ENCODE measurements at places on chromosomes 11 and 22. TPM values are rescaled to one million over a fixed set of nuclear protein-coding genes. Genes with fewer than 3 reads are reported as not detected.

DNA sequence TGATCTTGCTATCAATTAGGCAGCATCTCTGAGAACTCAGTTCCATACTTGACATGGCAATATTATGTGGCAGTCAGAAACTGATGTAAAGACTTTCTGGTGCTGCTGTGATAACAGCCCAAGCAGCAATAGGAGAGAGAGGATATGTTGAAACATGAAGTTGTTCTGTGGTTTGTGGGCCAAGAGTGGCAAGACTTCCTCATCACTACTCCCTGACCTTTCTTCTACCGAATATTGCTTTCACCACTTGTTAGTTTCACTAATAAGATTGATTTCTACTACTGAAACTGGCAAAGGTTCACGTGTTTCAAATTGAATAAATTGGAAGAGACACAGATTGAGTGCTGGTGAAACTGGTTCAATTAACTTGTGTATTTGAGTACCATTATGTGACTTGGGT lies 852.6 kb upstream of the RAG2 start:
- H3K27ac ChIP-seq: no peak overlapping the region
- no peaks in the 10 kb centered on the region for H3K36me3 ChIP-seq
- peaks cover 3% of the 10 kb centered on the region for H3K4me1 ChIP-seq
- no peak overlapping the region for H3K4me3 ChIP-seq

DNA sequence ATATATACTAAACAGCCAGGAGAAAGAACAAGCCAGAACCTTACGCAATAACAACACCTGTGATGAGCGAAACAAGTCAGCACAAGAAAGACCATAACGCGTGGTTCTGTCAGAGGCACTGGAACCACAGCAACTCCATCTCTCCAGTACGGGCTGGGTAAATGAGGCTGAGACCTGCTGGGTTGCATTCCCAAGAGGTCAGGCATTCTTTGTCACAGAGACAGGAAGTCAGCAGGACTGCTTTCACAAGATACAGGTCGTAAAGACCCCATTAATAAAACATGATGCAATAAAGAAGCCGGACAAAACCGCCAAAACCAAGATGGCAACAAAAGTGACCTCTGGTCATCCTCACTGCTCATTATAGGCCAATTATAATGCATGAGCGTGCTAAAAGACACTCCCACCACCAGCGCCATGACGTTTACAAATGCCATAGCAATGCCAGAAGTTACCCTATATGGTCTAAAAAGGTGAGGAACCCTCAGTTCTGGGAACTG lies 21.7 kb downstream of the TPST2 start:
- peak; percentile 76 for DNase-seq
- H3K27me3 ChIP-seq: no peaks in the 10 kb centered on the region
- H3K36me3 ChIP-seq: no peaks in the 10 kb centered on the region

GRCh38 chr11:115506954-115507675 lies 2.9 kb upstream of the CADM1 start:
- H3K36me3 ChIP-seq: no peaks in the 10 kb centered on the region
- no peak overlapping the region for H3K27ac ChIP-seq
- DNase-seq: no peak
- H3K4me3 ChIP-seq: no peak overlapping the region
- H3K27me3 ChIP-seq: no peaks in the 10 kb centered on the region

ANO9 gene
- polyA plus RNA-seq: 11.3 TPM
